Hematopoietic multipotent progenitor cell treated with erythropoietin and hydrocortisone succinate and interleukin-3 and kit ligand, for 17 days (in vitro differentiated cells): ENCODE measurements at places on chromosomes 4 and X.

DNA sequence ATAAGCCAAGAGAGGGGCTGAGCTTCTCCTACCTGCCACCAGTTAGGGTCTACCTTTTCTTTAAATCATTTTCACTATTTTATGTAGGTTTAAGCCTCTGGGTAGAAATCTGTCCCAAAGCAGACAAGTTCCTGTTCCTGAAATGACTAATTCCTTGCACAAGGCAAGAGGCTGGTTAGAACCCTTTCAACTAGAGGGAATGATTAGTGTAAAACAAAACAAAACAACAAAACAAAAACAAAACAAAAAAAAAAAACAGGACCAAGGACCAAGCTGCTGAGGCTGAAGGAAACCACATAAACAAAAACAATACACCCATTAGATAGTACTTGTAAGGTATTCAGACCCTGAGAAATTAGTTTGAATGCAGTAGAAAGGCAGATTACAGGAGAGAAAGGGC is 62.7 kb downstream of the MAML3 start:
- no peak for DNase-seq

DNA sequence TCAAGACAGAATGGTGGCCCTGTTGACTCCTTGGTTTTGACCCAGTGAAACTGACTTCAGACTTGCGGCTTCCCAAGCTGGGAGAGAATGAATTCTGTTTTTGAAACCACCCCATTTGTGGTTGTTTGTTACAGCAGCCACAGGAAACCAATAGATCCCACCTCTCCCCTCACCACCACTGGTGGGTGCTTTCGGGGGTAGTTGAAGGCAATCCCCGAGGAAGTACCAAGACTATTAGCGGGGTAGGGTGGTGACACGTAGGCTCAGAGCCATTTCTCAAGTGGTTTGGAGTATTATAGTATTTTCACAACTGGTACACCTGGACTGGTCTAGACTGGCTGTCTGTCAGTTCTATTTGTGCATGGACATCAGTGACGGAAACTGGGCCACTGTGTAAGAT is 189.1 kb upstream of the RBPJ start:
- DNase-seq: no peak

DNA sequence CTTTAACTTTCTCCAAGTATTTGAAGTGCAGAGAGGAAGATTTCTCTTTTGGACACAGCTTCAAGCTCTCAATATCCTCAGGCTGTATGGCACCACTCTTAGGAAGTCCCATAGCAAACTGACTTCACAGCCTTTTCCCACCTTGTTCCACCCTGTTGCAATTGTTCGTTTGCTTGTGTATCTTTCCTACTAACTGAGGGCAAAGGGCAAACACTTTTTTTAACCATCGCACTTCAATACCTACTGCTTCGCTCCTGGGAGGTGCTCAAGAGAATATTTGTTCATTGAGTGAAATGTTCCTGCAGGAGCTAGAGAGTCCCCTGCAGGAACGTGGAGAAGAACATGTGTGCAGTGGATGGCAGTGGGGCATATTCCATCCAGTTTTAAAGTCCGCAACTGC is 638.6 kb downstream of the BCOR start:
- DNase-seq: no peak

DNA sequence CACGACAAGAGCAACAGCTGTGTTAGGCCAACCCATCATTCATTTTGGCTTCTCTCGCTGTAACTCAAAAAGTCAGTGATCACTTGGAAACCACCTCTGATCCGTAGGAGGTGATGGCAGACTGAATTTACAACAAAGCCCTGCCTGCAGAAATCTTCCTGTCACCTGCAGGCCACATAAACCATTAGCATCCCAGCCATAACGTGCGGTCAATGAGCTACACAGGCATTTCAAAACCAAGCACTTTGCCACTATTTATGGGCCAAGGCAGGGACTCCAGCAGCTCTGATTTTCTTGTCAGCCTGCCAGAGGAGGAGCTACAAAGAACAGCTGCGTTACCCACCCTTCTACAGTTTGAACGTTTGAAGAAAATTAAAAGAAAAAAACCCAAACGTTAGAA is 228.1 kb upstream of the PPARGC1A start:
- no peak for DNase-seq

DNA sequence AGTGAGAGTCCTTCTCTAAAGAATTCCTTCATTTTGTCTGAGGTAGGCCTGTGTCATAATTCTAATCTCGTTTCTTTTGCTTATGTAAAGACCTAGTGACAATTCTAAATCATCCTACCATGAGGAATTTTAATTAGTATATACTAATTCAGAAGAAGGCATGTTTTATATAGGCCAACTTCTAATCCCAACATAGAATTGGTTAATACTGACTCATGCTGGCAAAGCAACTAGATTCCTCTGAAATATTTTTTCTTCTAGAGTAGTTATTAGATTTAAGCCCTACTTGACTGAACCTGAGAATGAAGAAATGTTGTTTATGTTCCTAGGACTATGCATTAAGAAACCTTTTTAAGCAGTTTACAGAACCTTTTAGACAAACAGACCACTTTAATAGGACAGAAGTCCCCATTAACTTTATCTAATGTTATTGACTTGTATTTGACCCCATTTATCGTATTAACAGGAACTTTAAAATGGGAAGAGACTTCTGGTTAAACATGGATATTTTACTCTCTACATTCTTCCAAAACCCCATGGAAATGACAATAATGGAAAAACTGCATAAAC is 56.1 kb upstream of the EIF1AX start:
- DNase-seq: no peak

- no peak for DNase-seq
Observed at GRCh38 chrX:151085207-151085606, 91.2 kb upstream of the GPR50 start.

- DNase-seq: no peak
Observed at GRCh38 chr4:120680647-120681228, 241.8 kb downstream of the PRDM5 start.
